ENCODE measurements at places on chromosomes 1 and 21.

DNA sequence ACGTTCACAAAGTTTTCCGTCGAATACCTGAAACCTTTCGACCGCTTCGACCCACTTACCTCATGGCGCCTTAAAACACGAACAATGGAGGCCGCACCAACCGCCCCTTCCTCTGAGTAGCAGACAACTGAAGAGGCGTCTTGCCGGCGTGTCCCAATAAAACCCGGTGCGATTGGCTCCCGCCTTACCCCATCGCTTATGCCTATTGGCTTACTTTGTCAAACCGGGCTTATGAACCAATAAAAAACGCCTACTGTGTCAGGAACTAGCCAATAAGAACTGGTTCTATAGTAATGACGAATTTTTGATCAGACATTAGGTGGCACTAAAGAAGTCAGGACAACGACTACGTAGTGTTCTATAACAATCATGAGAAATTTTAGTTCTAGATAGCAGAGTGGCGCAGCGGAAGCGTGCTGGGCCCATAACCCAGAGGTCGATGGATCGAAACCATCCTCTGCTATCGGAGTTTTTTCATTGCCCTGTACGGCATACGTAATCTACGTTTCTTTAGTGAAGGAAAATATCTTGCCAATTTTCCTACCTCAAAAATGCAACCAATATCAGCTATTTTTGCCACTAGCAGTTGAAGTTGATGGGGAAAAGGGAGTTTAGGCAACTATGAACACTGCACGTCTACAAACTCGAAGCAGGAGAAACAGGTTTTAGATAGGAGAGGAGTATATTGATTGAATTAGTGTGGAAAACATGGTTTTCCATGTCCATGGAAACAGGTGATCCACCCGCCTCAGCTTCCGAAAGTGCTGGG lies at the start of gene ILF2:
Gene ILF2, minus strand, starts transcription at position 135 of the 769 bp plus-strand sequence. Its CDS starts 71 bp downstream, at position 64.
- ATAC-seq, result peak; percentile 94

DNA sequence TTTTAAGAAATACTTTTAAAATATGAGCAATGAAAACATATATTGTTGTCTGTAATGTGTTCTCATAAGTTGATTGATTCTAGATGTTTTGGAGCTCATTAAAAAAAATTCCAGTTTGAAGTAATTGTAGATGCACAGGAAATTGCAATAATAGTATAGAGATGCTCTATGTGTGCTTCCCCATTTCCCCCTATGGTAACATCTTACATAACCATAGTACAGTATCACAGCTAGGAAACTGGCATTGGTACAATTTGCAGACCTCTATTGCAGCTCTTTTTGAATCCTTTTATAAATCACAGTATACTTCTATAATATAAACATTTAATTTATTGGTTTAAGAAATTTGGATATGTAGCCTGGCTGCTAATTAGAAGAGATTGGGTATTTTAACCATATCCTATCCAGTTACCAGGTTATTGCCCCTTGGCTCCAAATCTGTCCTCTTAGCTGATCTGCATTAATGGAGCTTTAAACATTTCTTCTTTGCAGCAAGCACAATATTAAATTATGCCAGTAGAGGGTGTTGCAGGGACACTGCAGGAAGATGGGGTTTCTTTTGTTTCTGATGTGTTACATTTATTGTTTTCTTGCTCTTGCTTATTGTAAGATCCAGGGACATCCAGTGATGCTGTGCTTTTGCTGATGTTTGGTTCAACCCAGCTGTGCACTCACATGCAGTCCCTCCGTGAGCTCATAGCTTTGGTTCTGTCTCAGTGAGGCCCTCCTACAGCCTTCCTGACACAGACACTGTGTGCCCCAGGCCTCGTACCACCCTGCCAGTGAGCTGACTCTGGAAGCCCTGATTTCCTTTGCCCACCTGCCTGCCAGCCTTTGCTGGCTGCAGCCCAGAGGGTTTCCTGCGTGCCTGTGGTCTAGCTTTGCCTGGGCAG lies 103.3 kb downstream of the RABGAP1L start:
- ATAC-seq, result no peak

DNA sequence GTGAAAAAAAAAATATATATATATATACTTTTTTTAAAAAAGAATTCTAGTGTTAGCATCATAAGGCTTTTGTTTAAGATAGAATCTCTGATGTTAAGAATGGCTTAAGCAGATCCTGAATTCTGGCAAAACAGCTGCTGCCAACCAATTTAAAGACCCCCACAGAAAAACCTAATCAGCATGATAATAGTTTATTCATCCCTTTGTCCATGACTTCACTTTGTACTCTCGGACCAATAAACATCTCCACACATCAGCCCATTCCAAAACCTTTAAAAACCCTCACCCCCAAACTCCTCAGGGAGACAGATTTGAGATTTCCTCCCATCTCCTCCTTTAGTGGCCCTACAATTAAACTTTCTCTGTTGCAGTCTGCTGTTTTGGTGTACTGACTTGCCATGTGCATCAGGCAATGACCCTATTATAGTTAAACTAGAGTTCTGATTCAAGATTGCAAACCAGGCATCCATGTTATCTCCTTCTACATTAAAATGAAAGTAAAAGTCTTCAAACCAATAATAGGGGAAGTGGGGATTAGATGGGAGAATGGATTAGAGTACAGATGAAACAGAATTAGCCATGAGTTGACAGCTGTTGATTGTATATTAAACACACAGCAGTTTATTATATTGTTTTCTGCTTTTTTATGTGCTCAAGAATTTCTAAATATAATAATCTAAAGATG lies 9.8 kb upstream of the PHTF1 start:
- ATAC-seq, result no peak

- no peak for ATAC-seq
These were observed 23.5 kb downstream of the S100A10 start for GRCh38 chr1:151970128-151970527.

DNA sequence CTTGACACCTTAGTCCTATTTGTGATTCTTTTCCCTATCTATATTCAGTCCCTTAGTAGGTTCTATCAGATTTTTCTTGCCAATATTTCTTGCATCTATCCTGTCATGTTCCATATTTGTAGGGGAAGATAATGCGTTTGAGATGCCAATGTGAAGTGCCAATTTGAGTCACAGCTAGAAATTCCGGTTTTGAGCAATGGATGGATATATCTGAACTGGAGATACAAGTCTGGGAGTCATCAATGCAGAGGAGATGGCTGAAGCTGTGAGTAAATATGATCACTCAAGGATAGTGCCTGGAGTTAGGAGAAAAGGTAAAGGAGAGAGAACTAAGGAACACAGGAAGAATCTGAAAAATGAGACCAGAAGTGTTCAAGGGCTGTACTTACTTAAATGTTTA lies 93.8 kb downstream of the COQ8A start:
- ATAC-seq, result no peak

DNA sequence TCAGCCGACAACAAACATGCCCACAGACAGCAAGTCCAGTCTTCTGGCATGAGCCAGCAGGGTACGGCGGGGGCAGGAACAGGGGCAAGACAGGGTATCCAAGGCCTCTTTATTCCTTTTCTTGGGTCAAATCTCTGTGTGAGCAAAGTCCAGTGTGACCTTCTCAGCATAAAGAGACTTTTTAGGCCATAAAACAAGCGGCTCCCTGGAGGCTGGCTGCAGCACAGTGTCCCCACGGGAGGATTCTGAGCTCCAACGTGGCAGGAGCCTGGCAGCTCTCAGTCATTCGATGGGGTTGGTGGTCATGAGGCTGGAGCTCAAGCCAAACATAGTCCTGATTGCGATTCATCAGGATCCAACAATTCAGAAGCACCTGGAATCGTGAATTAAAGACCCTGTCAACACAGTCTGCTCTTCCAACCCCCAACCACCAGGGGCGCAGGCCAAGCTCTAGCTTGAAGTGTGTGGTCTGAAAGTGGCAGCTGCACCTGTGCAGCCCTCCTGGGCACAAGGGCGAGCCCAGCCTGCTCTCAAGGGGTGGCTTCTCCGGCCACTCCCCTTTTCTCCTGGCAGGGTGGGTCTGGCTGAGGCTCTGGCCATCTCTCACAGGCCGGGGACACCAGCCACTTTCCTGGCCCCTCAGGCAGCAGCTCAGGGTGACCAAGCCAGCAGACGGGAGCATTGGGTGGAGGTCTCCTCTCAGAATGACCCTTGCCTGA lies 62.1 kb downstream of the SLC66A1 start:
- ATAC-seq, result no peak

DNA sequence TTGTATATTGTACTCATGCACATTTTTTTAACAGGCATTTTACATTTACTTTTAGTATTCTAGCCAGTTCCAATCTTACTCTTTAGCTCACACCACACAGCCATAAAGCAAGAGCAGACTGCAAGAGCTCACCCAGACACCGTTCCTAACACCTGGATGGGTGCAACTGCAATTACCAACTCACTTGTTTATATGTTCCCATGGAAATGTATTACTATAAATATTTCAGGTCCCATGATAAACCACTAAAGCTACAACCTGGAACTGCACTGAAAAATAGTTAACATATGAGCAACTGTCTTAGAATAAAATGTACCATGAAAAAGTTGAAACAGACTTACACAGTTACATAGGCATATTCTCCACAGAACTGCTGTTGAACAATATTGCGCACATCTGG lies 30.8 kb downstream of the USP48 start:
- no peak for ATAC-seq

DNA sequence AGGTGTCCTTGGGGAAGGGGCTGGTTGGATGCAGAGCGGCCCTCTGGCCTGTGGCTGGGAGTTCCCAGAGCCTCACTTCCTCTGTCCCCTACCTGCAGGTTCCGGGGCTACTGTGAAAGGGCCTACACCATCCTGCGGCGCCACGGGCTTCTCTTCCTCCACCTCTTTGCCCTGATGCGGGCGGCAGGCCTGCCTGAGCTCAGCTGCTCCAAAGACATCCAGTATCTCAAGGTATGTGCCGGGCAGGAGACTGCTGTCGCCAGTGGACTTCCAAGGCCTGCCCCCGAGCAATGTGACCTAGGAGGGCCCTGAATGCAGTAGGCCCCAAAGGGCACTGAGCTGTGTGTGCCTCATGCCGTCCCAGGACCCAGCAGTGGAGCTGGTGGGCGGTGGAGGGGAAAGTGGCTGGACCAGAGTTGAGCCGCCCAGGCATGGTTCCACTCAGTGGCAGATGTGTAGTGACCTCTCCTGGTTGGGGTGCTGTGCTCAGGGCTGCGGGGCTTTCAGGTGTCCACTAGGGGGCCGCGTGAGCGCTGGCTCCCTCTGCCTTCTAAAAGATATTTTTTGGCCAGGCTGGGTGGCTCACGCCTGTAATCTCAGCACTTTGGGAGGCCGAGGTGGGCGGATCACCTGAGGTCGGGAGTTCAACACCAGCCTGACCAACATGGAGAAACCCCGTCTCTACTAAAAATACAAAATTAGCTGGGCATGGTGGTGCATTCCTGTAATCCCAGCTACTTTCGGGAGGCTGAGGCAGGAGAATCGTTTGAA lies 73.4 kb downstream of the PIK3CD start:
- ATAC-seq, result peak; percentile 46

DNA sequence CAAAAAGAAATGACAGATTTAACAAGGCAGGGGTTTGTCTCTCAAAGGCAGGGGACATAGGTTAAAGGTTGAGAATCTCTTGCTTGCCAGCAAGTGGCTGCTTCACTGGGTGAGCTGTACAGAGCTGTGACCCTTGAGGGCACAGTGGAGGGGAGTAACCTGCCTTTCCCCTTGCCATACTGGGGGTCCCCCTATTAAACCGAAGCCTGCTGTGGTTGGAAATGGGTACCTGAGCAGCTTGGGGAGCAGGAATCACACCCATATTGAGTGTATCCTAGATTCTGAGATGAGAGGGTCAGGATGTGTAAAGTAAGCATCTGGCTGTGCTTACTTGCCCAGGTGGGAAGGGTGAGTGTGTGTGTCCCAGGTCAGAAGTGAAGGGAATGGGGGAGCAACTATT lies 31.8 kb downstream of the WNT4 start:
- ATAC-seq, result no peak

Measured in activated CD4-positive, CD25-positive, alpha-beta regulatory T cell treated with anti-CD3 and anti-CD28 coated beads, Interleukin-2, amount 50 U/mL, for 24 hours (primary cell).